GM04504 (cell line): ENCODE measurements at places on chromosomes 16 and 17.

GRCh38 chr17:48570325-48571023, 7.7 kb downstream of the HOXB4 start:
- no peak for DNase-seq

- no peak for DNase-seq
These were observed 20.8 kb downstream of the TRPV2 start for GRCh38 chr17:16435925-16436886.

GRCh38 chr16:1224558-1224957, 510 bp downstream of the TPSG1 start:
- no peak for DNase-seq

DNA sequence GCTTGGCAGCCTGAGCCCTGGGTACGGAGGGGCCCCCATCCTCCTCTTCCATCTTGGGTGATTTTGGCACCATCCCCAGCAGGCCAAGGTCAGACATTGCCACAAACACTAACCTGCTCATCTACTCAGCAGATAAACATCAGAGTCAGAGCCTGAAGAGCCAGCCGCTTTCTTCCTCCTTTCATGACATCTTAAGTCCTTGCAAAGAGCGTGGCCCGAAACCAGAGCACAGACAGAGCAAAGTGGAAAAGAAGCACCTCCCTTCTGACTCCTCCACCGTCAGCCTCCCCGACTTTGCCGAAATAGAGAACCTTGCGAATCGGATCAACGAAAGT, 60.4 kb upstream of the RPH3AL start:
- DNase-seq = no peak

DNA sequence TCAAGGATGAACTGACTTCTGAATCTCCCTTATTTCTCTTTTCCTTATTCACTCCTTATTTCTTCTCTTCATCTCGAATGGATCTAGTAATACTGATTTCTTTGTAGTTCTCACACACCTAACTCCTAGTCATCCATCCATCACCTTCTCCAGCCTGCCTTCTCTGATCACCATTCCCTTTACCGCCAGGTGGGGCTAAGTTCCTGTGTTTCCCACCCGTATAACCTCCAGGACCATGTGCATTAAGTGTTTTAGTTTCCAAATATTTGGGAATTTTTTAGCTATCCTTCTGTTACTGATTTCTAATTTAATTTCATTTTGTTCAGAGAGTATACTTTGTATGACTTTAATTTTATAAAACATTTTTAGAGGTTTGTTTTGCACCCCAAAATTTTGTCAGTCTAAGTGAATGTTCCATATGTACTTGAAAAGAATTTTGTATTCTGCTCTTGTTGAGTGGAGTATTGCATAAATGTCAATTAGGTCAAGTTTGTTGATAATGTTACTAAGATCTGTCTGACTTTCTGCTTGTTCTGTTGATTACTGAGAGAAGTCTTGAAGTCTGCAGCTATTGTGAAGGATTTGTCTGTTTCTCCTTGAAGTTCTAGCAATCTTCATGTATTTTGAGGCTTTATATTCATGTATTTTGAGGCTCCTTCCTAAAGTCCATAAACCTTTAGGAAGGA, 8.8 kb downstream of the BPTF start:
- no peak for DNase-seq
